ENCODE measurements at places on chromosomes 6 and 20. TPM values are rescaled to one million over a fixed set of nuclear protein-coding genes. Genes with fewer than 3 reads are reported as not detected.

- DNase-seq: no peak
Measured at GRCh38 chr20:38126146-38126921, 38.7 kb downstream of the TGM2 start.

The RCAN2 gene
- not detected for total RNA-seq

- no peak for DNase-seq
Measured at GRCh38 chr6:100891079-100891478, 9.9 kb upstream of the ASCC3 start.

- peak; percentile 54 for DNase-seq
Measured at GRCh38 chr20:49541733-49542513, 26.0 kb downstream of the PTGIS start.

The PRSS16 gene
- 0.49 TPM for total RNA-seq

DNA sequence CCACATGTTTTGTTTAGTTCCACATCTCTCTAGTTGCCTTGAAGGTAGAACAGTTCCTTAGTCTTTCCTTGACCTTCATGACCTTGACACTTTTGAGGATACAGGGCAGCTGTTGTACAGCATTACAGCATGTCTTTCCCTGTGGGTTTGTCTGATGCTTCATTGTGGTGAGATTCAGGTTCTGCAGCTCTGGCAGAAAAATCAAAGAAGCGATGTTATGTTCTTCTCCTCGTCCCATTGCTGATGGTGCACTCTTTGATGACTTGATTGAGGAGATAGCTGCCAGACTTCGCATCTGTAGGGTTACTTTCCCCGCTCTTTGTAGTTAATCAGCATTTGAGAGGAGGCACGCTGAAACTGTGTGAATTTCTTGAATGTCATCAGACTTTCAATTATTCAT lies 12.0 kb downstream of the CEBPB start:
- DNase-seq: no peak

- no peak for DNase-seq
Measured at GRCh38 chr6:109782491-109782999, 91.4 kb downstream of the FIG4 start.

DNA sequence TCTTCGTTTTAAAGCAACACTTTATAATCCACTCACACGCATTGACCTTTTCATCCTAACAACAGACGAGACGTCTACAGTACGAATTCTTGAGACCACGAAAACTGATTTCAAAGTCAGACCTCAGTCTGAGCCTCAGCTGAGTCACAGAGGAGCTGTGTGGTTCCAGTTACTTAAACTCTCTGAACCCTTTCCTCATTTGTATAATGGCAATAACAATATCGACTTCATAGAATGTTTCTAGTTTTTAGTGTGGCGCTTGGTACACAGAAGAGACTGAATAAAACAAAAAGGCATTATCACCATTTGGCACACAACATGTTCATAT lies 236.9 kb downstream of the ATXN1 start:
- DNase-seq: no peak

The ARG1 gene
- total RNA-seq: 5.3 TPM

The OGFRL1 gene
- total RNA-seq: 8.8 TPM

GRCh38 chr6:24052590-24052961 lies 73.4 kb upstream of the NRSN1 start:
- no peak for DNase-seq

GRCh38 chr20:52779125-52779524 lies 193.0 kb upstream of the TSHZ2 start:
- DNase-seq: no peak

DNA sequence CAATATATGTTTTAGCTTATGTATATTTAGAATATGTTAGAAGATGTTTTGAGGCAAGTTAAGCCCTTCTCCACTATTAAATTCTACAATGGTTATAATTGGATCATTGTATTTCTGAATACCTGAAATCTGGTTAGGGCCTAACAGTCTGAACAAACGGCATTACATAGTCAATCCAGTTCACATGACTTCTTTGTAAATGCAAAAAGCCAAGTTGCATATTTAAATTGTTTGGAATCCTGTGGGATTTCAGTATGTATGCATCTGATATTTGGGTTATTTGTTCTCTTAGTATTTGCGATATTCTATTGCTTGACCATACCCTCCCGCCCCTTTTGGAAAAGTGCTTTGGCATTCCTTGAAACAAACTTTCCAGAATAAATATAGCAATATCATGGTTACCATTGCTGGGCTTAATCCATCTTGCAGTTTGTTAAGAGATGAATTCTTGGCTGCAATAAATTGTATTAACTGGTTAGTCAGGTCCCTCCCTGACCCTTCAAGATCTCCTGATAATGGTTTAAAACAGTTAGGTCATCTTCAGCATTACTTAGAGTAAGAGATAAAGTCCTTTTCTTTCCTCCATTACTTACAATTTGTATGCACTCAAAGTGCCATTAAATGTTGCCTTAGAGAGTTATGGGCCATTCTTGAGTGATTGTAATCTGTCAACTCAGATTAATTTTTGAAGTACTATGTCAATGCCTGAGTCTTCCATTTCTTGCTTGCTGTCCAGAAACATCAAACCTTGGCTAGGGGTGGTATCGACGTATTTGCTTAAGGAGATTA lies 36.5 kb downstream of the LRRC1 start:
- DNase-seq: no peak

- DNase-seq: no peak
Measured at GRCh38 chr20:38120625-38120988, 44.5 kb downstream of the TGM2 start.

DNA sequence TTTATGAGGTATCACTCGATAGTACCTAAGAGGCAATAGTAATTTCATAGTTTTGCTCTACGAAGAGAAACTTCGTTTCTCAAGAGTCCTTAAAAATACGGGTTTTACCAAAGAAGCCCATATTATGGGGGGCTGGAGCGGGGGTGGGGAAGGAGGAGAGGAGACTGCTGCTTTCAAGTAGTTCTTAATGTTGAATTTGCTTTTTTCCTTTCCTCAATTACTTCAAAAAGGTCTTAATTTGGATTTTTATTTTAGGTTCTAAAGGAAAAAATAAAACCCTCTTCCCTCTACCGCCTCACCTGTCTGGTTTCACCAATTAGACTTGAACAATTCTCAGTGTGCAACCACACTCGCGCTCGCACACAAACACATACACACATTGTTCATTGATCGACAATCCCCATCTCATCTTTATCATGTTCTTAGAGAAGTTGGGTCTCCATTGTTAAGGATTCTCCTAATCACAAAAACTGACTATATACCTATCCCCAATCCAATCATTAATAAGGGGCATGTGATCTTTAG lies 97.2 kb downstream of the HFE start:
- no peak for DNase-seq

GRCh38 chr20:5513975-5514516 lies 197.3 kb upstream of the PROKR2 start:
- no peak for DNase-seq

The SLC35D3 gene
- total RNA-seq: 0.15 TPM

The PKIB gene
- total RNA-seq: 0.62 TPM

- no peak for DNase-seq
Measured at GRCh38 chr6:86581833-86582232, 355.5 kb upstream of the HTR1E start.

- no peak for DNase-seq
Measured at GRCh38 chr6:2102316-2102883, 143.0 kb downstream of the GMDS start.

DNA sequence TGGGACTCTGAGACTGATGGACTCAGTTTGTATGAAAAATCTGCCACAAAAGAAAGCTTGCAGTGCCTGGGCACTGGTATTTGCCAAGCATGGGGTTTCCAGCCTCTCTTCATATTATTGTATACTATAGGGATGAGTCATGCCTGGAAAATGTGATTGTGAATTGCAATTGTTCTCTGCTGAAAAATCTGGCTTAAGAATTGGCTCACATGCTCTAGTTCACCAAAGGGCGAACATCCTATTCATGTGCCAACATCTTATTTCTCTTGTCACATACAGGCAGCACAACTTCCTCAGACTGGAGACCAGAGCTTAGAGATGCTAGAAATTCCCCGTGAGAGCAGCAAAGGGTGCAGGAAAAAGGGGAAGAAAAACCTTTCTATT lies 103.6 kb upstream of the KCNK16 start:
- no peak for DNase-seq

The PRRT1 gene
- 0.39 TPM for total RNA-seq

DNA sequence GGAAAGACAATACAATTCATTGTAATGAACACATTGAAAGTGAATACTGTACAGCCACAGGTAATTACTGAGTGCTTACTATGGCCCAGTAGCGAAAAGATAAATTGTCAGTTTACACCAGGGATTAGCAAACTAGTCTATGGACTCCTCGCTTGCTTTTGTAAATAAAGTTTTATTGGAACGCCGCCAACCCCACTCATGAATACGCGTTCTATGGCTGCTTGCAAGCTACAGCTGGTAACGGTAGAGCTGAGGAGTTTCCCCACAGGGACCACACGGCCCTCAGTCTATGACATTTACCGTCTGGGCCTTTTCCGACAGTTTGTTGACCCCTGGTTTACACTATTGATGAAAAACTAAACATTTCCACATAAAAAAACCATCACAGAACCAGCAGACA lies 24.2 kb downstream of the LAMA5 start:
- no peak for DNase-seq

GRCh38 chr6:72810571-72811280 lies 188.9 kb downstream of the KCNQ5 start:
- no peak for DNase-seq

DNA sequence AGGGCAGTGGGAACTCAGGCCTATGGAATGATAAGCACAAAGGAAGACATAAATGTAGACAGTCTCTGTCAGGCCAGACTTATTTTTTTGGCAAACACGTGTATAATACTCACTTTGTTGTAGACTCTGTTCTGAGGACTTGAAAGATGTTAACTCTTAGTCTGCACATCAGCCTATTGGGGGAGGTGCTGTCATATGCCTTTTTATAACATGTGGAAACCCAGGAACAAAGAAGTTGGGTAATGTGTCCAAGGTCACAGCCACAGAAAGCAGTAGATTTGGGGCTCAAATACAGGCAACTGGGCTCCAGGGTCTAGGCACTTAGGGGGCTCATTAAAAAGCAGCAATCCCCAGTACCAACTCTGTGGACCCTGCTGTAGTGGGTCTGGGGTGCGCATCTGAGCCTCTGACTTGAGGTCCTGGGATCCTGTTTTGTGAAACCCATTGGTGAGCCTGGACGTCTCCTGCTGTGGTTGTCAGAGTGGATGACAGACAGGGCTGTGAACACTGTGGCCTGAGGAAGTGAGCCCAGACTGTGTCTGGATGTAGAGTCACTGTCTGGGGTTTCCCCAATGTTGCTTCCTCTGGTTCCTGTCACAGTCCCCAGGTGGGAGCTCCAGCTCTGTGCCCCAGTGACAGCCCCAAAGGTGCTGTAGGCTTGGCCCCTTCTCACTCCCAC lies 50.0 kb downstream of the CDH26 start:
- DNase-seq: no peak

GRCh38 chr20:35699957-35700624 lies 886 bp downstream of the ROMO1 start:
- no peak for DNase-seq

The BEND3 gene
- total RNA-seq: 0.89 TPM

- DNase-seq: no peak
Measured at GRCh38 chr6:136869451-136869850, 47.1 kb downstream of the PEX7 start.

GRCh38 chr6:105900125-105900937 lies 185.8 kb upstream of the PRDM1 start:
- no peak for DNase-seq

DNA sequence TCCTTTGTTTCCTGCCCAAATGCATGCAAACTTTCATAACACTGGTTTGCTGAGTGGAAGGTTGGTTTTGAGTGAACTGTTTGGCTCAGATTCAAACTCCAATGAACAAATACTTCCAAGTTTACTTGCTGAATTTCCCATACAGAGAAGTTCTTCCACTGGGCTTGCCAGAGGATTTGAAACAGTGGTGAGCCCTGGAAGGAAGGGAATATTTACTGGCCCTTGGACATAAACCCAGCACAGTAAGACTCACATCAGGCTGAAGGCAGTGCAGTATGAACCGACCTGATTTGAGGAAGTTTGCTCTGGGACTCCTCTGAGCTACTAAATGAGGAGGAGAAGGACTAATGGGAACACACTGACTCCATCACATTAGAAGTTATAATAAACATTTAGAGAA lies 3.8 kb downstream of the TRAF3IP2 start:
- DNase-seq: no peak

DNA sequence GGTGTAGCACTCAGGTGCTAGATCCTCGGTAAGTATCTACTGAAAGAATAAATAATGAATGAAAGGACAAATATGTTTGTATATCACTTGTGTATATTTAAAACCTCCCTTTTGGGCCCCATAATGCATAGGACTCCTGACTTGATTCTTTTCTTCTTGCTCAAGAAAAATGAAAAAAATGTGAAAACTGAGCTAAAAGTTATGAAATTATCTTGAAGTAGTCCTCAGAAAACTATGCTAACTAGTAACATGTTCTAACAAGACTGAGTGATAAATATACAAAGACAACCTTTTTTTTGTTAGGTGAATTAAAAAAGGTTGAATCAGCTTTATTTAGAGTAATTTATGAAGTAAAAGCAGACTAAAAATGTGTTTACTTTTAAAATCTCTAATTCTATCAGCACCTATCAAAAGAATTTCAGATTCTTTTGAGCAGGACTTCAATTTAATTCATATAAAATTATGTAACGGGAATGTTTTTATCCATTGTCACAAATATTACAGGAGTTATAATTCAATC lies 247.8 kb upstream of the JAG1 start:
- no peak for DNase-seq

The ZSCAN31 gene
- total RNA-seq: 0.52 TPM

The COL21A1 gene
- not detected for total RNA-seq

The XKR7 gene
- total RNA-seq: 0.07 TPM

The SLC16A10 gene
- total RNA-seq: 24.4 TPM

GRCh38 chr20:5806457-5807263 lies 56.5 kb downstream of the SHLD1 start:
- no peak for DNase-seq

- DNase-seq: peak; percentile 84
Measured at GRCh38 chr6:27503436-27504030, 30.6 kb upstream of the ZNF184 start.

The TMEM170B gene
- total RNA-seq: 0.27 TPM

DNA sequence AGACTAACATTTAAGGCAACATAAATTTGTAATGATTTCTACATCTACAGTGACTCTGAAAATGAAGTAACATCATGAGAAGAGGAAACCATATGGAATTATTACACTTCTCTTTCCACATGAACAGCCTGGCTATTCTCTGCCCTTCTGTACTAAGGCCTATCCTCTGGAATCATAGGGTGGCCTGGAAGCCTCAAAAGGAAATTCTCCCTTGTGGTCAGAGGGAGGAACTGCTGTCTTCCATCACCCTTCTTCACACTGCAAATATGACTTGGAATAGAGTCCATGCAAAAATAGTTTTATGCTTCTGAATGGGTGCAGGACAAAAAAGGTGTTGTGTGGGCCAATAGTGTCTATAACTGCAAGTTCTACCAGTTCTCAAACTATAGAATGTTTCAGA lies 44.6 kb upstream of the SH3BGRL2 start:
- no peak for DNase-seq

The SMIM28 gene
- not detected for total RNA-seq

The RAB32 gene
- 1.4 TPM for total RNA-seq

- DNase-seq: no peak
Measured at GRCh38 chr6:167550941-167551627, 226.2 kb downstream of the TTLL2 start.

GRCh38 chr6:155011809-155012291 lies 16.7 kb downstream of the TIAM2 start:
- DNase-seq: no peak

- no peak for DNase-seq
Measured at GRCh38 chr6:99080191-99080590, 132.4 kb upstream of the FBXL4 start.

- no peak for DNase-seq
Measured at GRCh38 chr6:133699741-133700385, 189.1 kb upstream of the TCF21 start.

GRCh38 chr20:57797401-57797800 lies 87.6 kb upstream of the PMEPA1 start:
- no peak for DNase-seq

Measured in CD4-positive, CD25-positive, alpha-beta regulatory T cell (primary cell).